CD4-positive, alpha-beta T cell treated with Interferon alpha-2 for 1 hour (primary cell): ENCODE measurements at places on chromosomes 11 and 22.

- no peak for DNase-seq
Observed at GRCh38 chr11:37504060-37504611, 906.1 kb upstream of the RAG2 start.

- no peak for DNase-seq
Observed at GRCh38 chr11:64237484-64237951, 3.1 kb downstream of the VEGFB start.

DNA sequence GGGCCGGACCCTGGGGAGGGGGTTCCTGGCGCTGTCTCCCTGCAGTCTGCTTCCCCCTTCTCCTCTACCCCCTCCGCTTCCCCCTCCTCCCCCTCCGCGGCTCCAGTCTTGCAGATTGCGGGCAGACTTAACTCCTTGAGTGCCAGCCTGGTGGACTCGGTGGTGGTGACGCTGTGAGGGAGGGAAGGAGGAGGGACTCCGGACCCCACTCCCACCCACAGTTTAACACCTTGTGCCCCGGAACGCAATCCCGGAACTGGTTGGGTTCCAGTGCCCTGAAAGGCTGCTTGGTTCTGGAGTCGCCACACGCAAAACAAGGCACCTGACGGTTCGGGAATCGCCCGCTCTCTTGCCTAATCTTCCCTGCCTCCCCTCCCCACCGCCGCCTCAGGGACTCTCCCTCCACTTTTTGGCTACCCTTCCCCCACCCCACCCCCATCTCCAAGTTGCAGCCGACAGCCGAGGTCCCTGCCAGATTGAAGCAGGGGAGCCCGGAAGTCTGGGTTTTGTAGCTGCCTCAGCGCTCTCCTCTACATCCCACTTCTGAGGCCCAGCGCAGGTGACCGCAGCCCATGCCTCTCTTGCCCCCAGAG is 3.9 kb upstream of the BCL9L start:
- peak; percentile 83 for DNase-seq

DNA sequence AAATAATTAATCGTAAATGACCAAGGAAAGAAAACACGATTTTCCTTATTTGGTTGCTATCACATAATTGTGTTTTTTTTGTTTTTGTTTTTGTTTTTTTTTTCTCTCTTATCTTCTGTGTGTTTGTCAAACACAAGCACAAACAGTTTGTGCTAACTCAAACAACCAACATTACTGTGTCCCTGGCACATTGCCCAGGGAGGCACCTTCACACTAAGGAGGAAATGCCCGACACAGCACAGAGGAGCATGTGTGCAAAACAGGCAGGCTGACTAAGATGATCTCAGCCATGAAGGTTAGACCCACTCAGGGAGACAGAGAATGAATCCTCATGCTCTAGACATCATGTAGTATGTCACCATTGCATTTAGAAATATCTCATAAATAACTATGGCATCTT is 130.1 kb downstream of the SOX6 start:
- no peak for DNase-seq

GRCh38 chr22:26484360-26484706 is 656 bp downstream of the SRRD start:
- DNase-seq, result peak; percentile 53

GRCh38 chr22:29689880-29690213 is 30.0 kb upstream of the CABP7 start:
- DNase-seq, result peak; percentile 18

- no peak for DNase-seq
Observed at GRCh38 chr11:11931461-11932055, 76.9 kb downstream of the DKK3 start.

GRCh38 chr11:108732395-108732794 is 67.5 kb downstream of the DDX10 start:
- no peak for DNase-seq
